ENCODE measurements at places on chromosomes 16 and 17.

- DNase-seq: no peak
These were observed 478.4 kb downstream of the TOX3 start for GRCh38 chr16:52068447-52069074.

GRCh38 chr16:49800876-49801275 lies 55.0 kb downstream of the ZNF423 start:
- no peak for DNase-seq

- no peak for DNase-seq
These were observed 18.9 kb downstream of the TMC5 start for GRCh38 chr16:19436540-19436939.

- no peak for DNase-seq
These were observed 654 bp downstream of the TNFAIP1 start for GRCh38 chr17:28335959-28336871.

GRCh38 chr16:54194334-54194743 lies 92.2 kb downstream of the IRX3 start:
- DNase-seq: no peak

DNA sequence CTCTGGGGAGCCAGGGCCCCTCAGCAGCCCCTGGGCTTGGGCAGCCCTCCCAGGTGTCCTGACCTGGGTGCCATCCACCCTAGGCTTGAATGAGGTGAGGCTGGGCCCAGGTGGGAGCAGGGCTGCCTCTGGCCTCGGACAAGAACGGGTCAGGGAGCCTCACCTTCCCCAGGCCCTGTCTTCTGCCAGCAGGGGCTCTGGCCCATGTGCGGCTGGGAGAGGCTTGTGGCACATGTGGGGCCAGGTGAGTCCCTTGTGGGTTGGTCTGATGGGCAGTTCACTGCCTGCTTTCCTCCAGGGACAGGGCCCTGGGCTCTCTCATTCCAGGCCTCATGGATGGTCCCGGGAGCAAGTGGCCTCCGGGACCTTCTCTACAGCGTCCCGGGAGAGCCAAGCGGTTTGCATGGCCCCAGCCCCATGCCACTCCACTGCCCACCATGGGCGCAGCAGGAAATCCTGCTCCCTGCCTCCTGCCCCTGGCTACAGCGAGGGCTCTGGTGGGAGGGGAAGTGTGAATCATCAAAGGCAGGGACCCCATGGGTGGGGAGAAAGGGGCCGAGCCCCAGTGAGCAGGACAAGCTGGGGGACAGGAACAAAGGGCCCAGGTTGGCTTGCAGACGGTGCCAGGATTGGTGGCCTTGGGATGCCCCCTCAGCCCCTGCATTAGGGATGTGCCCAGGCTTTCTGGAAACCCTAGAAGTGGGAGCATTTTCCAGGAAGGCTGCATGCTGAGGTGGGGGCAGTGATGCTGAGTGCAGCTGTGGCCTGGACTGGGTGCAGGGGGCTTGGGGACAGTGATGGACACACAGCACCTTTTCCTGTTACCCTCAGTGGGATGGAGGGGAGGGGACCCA lies 12.2 kb downstream of the VASN start:
- DNase-seq: no peak

- DNase-seq: no peak
These were observed 62.3 kb upstream of the MAF start for GRCh38 chr16:79662669-79663313.

DNA sequence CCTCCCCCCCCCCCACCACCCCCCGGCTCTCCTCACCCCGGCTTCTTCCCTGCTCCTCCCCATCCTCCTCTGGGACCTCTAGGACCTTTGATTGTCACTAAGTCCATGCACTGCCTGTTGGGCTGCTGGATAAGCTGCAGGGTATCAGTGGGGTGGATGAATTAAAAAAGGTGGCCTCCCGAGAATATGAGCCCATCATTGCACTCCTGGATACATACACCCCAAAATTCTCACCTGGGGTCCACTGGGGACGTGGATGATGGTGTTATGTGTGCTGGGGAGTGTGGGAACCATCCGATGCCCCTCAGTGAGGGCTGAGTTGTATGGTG lies 88.8 kb downstream of the IRF8 start:
- DNase-seq: no peak

DNA sequence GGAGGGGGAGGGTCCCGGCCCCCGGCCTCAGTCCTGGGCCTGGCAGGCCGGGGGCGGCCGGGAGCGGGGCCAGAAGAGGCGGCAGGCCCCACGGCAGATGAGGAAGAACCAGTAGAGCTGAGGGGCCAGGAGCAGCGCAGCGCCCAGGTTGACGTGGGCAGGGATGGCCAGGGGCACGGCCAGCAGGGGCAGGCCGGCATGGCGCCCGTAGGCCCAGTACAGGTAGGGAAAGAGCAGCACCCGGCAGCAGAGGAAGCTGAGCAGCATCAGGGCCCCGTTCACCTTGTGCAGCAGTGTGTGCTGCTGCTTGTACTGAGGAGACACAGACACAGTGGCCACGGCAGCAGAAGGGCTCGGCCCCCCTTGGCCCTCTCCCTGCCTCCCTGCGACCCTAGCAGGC lies 2.2 kb downstream of the C16orf92 start:
- DNase-seq: no peak
